ENCODE measurements at places on chromosomes 1 and 21.

DNA sequence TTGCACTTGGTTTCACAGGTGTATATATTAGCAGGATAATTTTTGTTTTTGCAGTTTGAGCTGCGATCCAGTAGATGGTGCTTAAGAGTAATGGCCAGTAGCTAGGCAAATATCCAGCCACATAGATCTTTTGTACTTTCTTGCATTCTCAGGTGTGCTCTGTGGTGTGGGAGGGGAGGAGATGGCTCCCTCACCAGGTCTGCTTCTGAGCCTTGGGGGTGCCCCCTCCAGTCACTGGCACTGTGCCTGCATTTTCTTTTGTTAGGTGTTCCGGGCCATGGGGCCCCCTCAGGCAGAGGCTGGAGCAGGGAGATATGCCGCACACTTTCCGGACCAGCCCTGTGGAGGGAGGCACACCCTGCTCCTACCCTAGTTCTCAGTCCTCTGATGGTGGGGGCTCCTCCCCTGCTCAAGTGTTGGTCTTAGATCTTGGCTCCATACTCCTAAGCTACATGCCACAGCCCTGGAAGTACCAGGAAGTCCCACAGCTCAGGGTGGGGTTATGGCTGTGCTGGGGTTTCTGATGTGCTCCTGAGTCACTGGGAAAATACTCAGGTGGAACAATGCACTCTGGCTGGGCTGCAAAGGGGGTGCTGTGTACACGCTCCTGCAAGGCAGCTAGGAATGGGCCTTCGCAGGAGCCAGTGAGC is 197.6 kb upstream of the DMRTA2 start:
- DNase-seq = peak; percentile 90

DNA sequence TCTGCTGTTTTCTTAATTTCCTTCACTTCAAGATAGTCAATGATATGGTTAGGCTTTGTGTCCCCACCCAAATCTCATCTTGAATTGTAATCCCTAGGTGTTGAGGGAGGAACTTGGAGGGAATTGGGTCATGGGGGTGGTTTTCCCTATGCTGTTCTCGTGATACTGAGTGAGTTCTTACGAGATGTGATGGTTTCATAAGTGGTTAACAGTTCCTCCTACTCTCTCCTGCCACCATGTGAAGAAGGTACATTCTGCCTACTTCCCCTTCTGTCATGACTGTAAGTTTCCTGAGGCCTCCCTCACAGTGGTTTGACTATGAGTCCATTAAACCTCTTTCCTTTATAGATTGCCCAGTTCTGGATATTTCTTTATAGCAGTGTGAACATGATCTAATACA is 74.0 kb upstream of the SAMSN1 start:
- no peak for DNase-seq

DNA sequence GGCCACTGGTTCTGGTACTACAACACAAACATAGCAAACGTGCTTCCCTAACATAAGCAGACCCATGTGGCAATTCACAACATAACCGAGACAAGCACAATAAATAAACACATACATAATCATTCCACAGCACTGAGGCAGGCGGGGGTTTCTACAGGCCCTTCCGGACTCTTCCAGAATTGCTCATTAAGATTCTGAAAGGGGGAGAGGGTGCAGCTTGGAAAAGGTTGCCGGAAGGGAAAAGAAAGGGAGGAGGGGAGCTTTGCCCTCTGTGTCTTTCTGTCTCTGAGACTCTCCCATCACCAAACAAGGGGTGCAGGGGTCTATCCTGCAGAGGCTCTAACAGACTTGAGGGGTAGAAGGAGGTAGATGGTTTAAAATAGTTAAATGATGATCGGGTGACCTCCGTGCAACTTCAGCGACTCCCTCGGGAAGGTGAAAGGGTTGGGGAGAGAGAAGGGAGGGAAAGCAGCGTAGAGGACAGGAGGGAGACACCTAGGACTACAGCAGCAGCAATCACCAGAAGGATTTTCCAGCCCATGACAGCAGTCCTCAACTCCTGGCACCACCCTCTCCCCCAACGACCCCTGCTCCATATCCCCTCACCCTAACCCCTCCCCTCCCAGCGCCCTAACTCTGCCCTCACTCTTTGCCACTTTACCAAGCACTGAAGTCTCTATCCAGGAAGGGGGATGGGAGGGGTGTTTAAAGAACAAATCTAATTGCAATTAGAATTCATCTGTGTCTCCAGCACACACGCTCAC is 365.5 kb upstream of the ESRRG start:
- no peak for DNase-seq

- DNase-seq = no peak
These were observed 135.7 kb upstream of the ZNF648 start for GRCh38 chr1:182196897-182197870.

All from RWPE1 (cell line).